Stimulated activated CD4-positive, alpha-beta T cell treated with anti-CD3 and anti-CD28 coated beads, TNF-alpha, amount 100 ng/mL, for 1 hour (primary cell): ENCODE measurements at places on chromosomes 7 and 10.

DNA sequence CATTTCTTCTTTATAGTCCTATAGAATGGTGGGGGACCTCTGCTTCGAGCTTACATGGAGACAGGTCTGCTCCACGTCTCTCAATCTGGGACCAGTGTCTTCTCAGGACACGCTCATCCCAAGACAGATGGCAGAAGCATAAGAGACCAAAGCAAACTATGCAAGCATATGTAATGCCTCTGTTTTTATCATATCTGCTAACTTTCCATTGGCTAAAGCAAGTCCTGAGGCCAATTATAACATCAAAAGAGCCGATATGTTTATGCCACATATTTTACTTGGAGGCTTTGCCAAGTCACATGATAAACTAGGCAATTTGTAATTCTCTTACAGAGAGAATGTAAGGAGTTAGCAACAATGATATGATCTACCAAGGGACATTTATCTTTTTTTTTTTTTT is 102.6 kb upstream of the NRBF2 start:
- no peak for DNase-seq

DNA sequence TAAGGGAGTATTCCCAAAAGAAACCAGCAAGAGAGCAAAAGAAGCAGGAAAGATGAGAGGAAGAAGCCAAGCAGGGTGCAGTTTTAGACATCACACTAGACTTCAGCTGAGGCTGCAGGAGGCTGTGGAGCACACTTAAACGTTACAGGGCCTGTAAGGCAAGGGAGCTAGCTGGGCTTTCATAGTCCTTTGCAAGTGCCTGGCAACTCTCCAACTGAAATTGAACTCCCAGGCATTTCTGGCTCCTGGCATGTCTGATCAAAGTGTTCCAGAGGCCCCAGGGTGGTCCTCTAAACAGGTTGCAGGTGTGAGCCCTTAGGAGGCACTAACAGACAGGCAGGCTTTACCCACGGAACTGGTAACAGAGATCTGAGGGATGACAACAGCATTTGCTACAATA is 750.2 kb downstream of the XPNPEP1 start:
- no peak for DNase-seq

- peak; percentile 56 for DNase-seq
Observed at GRCh38 chr7:92621026-92621540, 30.9 kb upstream of the FAM133B start.

- DNase-seq, result no peak
Observed at GRCh38 chr10:129122846-129123245, 344.2 kb upstream of the MGMT start.

DNA sequence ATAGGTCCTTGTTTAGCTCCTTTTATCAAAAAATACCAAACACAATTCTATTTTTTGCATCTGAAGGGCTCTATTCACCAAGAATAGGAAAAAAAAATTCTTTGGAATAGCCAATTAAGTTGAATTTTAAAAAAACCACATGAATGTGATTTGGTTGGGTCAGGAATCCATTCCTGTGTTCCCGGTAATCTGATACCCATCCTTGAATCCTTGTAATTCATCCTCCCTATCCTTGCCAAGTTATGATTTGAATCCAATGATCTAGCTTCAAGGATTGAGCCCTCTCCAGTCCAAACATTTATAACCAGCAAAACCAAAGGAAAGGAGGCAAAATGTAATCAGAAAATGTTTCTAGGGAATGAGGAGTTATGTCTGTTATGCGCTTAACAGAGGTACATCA is 86.6 kb downstream of the CFAP58 start:
- no peak for DNase-seq

- DNase-seq, result no peak
Observed at GRCh38 chr10:36171556-36171952, 529.5 kb upstream of the FZD8 start.
